ENCODE measurements at places on chromosomes 6 and 20. TPM values are rescaled to one million over a fixed set of nuclear protein-coding genes. Genes with fewer than 3 reads are reported as not detected.

Gene SAPCD1
- total RNA-seq, result 0.96 TPM

DNA sequence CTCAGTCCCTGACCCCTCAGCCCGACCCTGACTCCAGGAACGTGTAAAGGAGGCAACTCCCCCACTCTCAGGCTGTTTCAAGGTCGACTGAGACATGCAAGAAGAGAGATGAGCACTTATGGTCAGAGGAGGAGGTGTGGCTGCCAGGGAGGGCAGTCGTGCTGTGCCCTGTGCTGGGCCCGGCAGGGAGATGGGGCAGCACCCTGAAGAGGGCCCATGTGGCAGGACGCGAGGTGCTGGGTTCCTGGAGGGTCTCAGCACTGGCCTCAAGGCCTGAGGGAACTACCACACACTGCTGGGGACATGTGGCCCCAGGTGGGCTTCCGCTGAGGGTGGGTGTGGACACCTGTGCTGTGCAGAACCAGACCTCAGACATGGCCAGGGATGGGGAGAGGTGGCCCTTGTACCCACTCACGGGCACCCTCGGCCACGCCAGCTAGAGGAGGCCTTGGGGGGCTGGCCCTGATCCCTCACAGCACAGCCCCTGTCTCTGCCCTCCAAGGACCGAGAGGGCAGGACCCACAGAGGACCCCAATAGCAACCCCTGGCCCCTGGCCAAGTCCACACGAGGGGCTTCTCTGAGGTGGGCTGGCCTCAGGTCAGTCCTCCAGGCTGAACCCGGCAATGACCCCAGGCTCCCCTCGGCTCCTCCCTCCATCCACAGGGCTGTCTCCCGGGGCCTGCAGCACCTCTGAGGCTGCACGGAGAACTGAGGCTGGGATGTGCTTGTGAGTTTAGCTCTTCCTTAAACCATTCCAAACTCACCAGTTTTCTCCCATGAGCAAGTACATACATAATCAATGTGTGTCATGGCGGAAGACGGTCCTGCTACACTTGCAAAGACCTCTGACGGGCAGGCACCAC, 8.7 kb downstream of the SLC2A4RG start:
- DNase-seq, result peak; percentile 32
- peaks cover 7% of the 10 kb centered on the region for H3K4me1 ChIP-seq
- H3K36me3 ChIP-seq, result peaks cover 11% of the 10 kb centered on the region
- H3K4me3 ChIP-seq, result no peak overlapping the region
- no peaks in the 10 kb centered on the region for H3K27me3 ChIP-seq
- H3K27ac ChIP-seq, result peak overlapping the region; percentile 60

DNA sequence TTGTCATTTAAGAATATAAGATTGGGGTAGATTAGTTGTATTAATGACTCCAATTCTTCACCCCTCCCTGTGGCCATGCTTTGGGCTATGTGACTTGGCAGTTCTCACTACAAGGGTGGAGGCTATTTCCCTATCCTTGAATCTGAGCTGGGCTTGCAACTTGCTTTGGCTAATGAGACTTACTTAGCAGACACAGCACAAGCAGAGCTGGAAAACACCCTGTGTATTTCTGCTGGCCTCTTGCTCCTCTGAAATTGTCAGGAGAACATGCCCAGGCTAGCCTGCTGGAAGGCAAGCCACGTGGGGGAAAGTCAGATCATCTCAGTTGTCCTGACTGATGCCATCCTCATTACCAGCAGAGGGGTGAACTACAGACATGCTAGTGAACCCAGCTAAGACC, 126.5 kb upstream of the HDGFL1 start:
- no peaks in the 10 kb centered on the region for H3K4me1 ChIP-seq
- H3K36me3 ChIP-seq, result no peaks in the 10 kb centered on the region
- no peak for DNase-seq
- H3K4me3 ChIP-seq, result no peak overlapping the region

DNA sequence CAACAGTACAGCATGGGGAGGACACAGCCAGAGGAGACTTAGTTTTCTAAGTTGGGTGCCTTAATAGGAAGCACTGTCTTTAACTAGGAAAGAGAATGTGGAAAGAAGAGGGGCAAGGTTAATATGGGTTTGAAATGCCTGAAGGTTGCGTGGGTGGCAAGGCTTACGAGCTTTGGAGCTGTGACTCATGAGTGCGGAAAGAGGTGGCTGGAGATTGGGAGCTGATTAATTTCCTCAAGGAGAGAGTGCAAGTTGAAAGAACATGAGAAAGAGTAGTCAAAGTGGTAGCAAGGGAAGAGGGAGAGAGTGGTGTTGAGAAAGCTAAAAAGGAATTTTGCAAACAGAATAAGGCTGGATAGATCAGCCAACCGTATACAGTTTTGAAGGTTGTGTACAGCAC, 315.1 kb upstream of the PRND start:
- H3K27me3 ChIP-seq, result no peaks in the 10 kb centered on the region
- no peak overlapping the region for H3K27ac ChIP-seq
- H3K36me3 ChIP-seq, result no peaks in the 10 kb centered on the region
- no peak overlapping the region for H3K4me3 ChIP-seq
- no peaks in the 10 kb centered on the region for H3K4me1 ChIP-seq

GRCh38 chr6:34339971-34340370, 52.5 kb downstream of the NUDT3 start:
- H3K4me1 ChIP-seq, result peaks cover 72% of the 10 kb centered on the region
- no peak for DNase-seq
- no peaks in the 10 kb centered on the region for H3K36me3 ChIP-seq
- H3K27ac ChIP-seq, result no peak overlapping the region
- H3K4me3 ChIP-seq, result no peak overlapping the region

DNA sequence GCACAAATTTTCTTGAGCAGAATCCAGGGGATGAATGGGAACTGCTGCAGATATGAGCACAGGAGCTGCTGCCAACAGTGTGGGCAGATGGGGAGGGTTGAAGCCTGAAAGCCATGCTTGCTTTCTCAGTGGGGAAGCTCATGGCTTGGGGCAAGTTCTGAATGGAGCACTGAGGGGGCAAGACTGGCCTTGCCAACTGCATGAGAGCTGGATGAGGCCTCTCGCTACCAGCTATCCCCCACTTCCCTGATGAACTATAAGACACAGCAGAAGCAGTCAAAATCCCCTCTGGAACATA, 28.3 kb downstream of the TREM1 start:
- no peak overlapping the region for H3K27ac ChIP-seq
- H3K27me3 ChIP-seq, result no peaks in the 10 kb centered on the region
- no peak for DNase-seq
- no peaks in the 10 kb centered on the region for H3K36me3 ChIP-seq
- H3K4me1 ChIP-seq, result no peaks in the 10 kb centered on the region

DNA sequence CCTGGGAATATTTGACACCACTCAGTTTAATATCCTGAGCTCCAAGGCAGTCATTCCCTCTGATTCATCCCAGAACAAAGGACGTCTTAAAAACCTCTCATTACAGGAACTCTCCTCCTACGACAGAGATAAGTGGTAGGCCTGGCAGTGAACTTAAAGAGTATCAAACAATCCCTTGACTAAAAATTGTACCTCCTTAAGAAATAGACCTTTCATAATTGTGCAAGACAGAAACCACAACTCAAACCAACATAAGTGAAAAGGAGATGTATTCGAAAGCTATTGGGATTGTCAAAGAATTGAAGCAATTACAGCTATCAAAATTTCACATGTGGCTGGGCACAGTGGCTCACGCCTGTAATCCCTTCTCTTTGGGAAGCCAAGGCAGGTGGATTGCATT, 19.1 kb upstream of the BNIP5 start:
- no peak for DNase-seq
- no peak overlapping the region for H3K27ac ChIP-seq
- no peaks in the 10 kb centered on the region for H3K4me1 ChIP-seq
- no peaks in the 10 kb centered on the region for H3K36me3 ChIP-seq
- H3K4me3 ChIP-seq, result no peak overlapping the region
